Activated naive CD4-positive, alpha-beta T cell (primary cell): ENCODE measurements at places on chromosomes 1 and 21.

- peak; percentile 78 for DNase-seq
Observed at GRCh38 chr1:206544562-206545257, 37.4 kb downstream of the RASSF5 start.

DNA sequence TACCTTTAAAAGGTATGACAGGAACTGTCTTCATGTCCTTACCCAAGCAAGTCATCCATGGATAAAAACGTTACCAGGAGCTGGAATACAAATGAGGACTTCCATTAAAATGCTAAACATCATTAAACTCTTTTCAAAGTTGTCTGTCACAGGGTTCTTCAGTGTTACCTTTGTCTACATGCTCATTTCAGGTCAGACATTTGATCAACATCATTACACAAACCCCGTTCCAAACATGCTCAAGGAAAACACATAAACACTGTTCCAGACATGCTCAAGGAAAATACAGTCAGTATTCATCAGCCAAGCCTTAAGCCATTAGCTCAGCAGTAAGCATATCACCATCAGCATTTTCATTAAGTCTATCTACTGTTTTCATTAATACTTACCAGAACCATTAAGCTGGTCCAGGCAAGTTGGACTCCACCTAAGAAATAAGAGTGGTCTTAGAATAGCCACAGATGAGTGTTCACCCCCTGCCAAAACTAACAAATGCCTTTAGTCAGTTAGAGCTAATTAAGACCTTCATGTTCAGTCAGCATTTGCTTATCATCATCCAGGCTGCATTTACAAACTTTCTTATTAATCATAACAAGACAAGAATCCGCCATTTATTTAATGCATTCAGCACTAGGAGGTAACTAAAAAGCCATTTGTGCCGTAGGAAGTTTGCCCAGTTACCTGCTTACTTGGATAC is 2.2 kb downstream of the GAS5 start:
- DNase-seq, result no peak

DNA sequence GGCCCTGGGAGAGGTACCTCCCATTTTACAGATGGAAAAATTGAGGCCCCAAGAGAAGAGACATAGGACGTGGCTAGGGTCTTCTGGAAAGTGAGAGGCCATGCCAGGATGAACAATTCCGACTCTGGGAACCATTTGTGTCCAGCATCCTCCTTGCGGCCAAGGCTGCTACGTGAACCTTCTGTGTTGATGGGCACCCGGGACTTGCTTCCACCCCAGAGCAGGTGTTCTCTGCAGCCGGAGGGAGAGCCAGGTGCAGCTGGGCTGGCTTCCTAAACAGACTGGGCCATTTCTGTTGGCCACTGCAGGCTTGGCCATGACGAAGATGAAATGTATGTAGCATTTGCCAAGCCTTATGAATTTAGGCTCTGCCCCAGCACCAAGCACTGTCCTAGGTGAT is 118.9 kb downstream of the PRDM2 start:
- no peak for DNase-seq

- DNase-seq, result no peak
Observed at GRCh38 chr21:34979383-34979782, 69.7 kb downstream of the RUNX1 start.

- DNase-seq, result no peak
Observed at GRCh38 chr1:19360016-19360415, 47.9 kb downstream of the SLC66A1 start.

GRCh38 chr21:28781602-28782276 is 210.9 kb downstream of the LTN1 start:
- no peak for DNase-seq

DNA sequence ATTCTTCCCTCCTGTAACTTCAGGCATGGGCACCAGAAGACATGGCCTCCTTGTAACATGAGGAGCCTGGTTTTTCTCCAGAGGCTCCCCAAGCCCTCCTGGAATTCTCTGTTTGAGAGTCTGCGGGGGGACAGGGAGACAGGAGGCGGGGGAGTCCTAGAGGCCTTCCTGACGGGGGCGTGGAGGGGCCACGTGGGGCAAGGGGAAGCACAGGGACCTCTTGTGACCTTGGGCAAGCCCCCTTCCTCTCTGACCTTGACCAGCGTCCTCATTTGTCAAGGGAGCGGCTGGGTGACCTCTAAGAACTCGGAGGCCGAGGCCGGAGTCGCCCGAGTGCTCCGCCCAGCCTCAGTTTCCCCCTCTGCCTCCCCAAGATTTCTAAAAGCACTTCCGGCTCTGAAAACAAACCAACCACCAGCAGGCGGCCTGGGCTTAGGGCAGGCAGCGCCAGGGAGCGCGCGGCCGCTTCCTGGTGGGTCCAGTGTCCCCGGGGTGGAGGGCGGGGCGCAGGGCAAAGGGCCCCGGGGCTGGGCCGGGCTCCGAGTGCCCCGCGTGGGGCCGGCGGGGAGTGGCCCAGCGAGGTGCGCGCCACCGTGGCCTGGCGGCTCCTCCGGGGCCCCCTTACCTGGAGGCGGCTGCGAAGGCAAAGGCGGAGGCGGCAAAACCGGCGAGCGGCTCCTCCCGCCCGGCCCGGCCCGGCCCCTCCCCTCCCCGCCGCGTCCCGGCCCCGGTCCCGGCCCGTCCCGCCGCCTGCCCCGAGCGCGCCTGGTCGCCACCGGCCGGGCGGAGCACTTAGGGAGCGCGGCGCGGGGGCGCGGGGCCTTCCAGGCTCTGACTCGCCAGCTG is at the start of gene TMCO4:
Gene TMCO4 (minus strand): TSS at position 687 of the 846 bp plus-strand sequence. CDS start 19,158 bp downstream, outside the sequence.
- peak; percentile 8 for DNase-seq

DNA sequence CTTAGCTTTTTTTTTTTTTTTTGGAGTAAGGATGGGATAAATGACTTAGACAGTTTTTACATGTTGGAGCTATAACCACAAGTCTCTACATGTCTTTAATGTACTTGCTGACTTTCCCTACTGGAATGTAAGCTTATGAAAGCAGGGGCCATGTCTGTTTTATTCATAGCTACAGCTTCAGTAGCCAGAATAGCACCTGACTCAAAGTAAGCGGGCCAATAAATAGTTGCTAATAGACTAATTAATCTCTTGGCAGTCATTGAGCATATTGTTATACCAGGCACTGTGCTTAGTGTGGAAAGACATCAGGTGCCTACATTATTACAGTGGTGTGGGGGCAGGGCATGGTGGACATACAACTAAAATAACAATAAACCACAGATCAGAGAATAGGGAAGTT is 84.4 kb upstream of the HOOK1 start:
- DNase-seq, result no peak

DNA sequence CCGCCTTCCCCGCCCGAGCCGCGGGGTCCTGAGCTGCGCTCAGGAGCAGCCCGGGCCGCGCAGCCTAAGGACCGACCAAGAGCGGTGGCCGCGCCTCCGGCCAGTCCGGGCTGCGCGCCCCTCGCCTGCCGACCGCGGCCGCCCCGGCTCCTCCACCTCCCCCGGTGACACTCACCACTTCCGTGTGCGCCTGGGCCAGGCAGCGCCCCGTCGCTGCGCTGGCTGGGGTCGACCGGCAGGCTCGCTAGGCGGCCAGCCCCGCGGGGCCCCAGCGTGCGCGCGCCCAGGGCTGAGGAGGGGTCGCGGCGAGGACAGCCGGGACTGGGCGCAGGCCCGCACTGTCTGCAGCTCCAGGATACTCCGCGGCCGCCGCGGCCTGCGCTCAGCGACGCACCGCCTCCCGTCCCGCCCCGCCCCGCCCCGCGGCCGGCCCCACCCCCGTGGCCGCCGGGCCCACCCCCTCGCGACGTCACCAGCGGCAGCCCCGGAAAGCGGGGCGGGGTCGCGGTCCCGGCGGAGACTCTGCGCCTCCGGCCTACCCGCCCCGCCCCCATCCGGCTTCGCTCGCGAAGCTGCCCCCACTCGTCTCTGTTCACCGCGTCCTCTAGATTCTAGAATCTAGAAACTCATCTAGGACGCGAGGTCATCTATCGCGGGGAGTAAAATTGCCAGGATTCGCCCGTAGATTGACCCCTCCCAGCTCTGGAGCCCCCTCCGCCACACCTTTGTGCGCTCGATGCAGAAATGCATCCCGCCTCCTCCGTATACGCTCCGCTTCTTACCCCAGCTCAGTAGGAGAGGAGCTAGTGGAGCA is at the start of gene JAK1:
Gene JAK1 (minus strand): TSS at position 392 of the 814 bp plus-strand sequence. CDS start 80,285 bp downstream, outside the sequence.
- peak; percentile 62 for DNase-seq

- DNase-seq, result no peak
Observed at GRCh38 chr1:247408100-247408499, 7.9 kb upstream of the NLRP3 start.

DNA sequence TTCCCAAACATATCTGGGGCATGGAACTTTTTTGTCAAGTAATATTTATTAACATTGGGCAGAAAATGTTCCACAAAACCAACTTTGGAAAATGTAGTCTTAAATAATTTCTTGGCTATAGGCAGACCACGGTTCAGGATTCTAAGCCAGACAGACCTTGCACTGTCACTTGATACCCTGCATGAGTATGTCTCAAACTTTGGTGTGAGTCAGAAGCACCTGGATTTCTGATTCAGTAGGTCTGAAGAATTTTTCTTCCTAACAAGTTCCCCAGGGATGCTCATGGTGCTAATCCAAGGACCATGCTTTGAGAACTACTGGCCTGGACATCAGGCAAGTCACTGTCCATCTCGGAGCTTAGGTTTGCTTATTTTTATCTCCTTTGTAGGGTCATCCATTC is 562.0 kb downstream of the PLPP3 start:
- no peak for DNase-seq

GRCh38 chr1:53137729-53138128 is 4.7 kb downstream of the SLC1A7 start:
- DNase-seq, result no peak

- DNase-seq, result no peak
Observed at GRCh38 chr1:159218649-159219636, 14.3 kb downstream of the ACKR1 start.

DNA sequence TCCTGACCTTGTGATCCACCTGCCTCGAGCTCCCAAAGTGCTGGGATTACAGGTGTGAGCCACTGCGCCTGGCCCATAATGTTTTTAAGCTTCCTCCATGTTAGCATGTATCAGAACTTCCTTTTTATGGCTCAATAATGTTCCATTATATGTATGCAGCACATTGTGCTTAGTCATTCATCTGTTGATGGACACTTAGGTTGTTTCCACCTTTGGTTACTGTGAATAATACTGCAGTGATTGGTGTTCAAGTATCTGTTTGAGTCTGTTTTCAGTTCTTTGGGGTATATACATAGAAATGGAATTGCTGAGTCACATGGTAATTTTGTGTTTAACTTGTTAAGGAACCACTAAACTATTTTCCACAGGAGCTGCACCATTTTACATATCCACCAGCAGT is 17.7 kb downstream of the CMPK1 start:
- DNase-seq, result no peak

GRCh38 chr1:120133228-120133927 is 42.9 kb downstream of the SEC22B start:
- no peak for DNase-seq

GRCh38 chr1:12150456-12151200 is 16.2 kb upstream of the TNFRSF1B start:
- DNase-seq, result no peak

GRCh38 chr1:34645919-34646318 is 108.9 kb upstream of the GJB5 start:
- no peak for DNase-seq

- DNase-seq, result no peak
Observed at GRCh38 chr1:212977781-212978645, 27.7 kb downstream of the VASH2 start.

DNA sequence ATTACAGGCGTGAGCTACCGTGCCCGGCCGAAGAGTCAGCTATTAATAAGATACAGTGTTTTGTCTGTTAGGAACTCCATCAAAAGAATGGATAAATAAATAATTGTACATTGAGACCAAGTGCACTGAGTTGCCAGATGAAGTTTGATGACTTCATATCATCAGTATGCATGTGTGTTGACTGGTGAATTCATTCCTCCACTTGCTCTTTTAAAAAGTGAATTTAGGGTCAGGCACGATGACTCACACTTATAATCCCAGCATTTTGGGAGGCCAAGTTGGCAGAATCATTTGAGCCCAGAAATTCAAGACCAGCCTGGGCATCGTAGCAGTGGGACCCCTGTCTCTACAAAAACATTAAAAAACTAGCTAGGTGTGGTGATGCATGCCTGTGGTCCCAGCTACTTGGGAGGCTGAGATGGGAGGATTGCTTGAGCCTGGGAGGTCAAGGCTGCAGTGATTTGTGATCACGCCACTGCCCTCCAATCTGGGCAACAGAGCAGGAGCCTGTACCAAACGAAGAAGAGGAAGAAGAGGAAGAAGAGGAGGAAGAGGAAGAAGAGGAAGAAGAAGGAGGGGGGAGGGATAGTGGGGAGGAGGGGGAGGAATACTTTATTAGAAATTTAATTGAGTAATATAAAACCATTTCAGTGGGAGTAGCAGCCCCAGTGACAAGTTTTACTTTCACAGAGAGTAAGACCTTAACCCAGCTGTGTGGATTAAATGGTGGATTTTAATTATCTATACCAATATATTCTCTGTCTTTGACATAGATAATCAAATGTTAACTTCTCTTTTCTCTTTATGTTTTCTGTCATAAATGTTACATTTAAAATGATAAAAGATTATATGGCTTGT is 74.9 kb downstream of the CCDC18 start:
- no peak for DNase-seq

GRCh38 chr1:199168888-199169585 is 530.2 kb downstream of the PTPRC start:
- DNase-seq, result no peak

- no peak for DNase-seq
Observed at GRCh38 chr1:150613061-150613920, 16.1 kb downstream of the ENSA start.

- no peak for DNase-seq
Observed at GRCh38 chr1:236397173-236397759, 3.2 kb downstream of the EDARADD start.

DNA sequence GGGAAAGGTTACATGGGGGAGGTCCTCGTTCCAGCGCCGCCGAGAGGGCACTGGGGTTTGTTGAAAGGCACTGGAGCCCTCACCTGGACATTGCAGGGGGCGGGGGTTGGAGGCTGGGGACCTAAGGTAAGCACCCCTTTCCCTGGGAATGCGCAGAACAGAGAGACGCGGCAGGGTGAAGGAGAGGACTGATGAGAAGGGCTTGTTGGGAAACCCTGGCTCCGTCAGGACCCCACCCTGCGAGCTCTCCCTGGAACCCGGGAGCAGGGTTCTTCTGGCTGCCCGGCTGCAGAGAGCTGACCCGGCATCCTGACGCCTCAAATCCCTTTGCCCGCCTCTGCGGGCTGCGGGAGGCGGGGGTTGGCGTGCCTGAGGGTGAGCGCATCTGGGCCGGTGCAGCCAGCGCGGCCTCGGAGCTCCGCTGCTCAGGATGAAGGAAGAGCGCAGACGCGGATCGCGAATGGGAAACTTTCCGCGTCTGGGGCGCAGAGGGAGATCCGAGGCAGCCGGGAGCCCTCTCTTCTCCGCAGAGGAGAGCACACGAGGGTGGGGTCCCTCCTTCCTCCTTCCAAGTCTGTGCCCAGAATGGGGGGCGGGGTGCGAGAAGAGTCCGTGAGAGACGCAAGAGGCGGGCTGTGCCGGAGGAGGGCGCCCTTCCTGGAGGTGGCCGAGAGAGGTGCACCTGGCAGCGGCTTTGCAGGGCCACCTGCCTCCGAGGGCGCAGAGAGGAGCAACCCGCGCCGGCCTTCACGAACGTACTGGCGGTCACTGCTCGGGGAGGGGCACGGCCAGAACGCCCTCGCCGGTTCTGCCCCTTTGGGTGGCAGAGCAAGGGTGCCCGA is 2.4 kb downstream of the IGSF21 start:
- no peak for DNase-seq
